ENCODE measurements at places on chromosomes 3 and 15.
A peak's percentile ranks its signal among the peaks of the same experiment; 100 is the strongest.

- peak; percentile 85 for DNase-seq
Measured at GRCh38 chr3:51686512-51687215, 15.6 kb downstream of the TEX264 start.

DNA sequence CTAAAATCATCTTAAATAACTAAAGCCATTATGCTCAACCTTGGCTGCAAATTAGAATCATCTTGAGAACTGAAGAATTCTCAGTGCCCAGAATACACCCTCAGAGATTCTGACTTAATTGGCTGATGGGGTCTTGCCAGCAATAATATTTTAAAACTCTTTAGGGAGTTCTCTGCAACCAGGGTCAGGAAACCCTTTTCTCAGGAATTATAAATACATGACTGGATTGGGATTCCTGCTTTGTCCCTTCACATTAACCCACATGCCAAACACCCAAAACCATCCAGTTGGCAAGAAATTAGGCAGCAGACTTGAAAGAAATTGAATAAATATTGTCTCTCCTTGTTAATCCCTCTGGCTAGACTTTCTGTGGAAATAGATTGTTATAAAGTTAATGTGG, 482.3 kb upstream of the NECTIN3 start:
- DNase-seq, result no peak

DNA sequence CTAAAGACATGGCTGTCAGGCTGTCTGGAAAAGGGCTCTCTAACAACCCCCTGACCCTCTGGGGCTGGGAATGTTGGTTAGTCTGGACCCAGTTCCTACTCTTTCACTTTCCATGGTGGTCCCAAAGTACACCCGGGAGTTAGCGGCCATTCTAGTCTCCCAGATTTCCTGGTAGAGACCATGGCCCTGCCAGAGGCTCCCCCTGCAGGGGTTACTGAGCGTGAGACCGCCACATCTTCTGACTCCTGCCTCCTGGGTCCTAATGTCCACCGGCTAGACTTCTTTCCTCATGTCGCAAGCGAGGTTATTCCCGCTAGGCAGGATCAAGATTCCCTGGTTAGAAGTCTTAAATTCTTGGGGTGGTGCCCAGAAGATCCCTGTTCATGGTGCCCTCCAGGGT, 540.0 kb upstream of the ROBO1 start:
- no peak for DNase-seq

GRCh38 chr3:59451800-59452746, 402.2 kb upstream of the CFAP20DC start:
- no peak for DNase-seq

DNA sequence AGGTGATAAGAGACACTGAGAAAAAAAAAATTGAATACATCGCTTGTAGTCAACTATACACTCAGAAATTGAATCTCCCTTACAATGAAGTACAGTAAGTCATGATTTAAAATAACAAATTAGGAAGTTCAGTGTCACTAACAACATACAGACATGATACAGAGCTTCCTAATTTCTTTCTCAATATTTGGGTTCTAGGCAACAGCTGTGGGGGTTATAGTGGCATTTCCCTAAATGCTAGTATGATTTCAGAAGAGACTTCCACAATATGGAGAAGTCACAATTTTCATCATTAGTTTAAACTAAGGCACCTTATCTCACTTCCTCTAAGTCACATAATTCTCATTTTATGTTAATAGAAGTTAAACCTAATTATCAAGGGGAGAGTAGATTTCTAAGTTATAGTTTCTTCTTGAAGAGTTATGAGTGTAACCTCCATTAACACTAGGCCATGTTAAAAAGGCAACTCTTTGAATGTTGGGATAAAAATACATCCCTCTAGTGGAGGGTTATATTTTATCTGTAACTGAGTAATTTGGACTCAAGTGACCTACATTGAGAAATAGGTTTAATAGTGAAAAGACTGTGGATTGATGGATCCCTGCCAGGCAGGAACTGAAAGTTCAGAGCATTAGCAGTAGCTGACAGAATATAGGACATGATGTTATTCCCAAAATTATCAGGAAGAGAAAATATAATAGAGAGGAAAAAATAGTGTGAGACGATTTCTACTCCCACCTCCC, 286.0 kb upstream of the SUCLG2 start:
- DNase-seq, result no peak

GRCh38 chr15:98727115-98728040, 79.0 kb downstream of the IGF1R start:
- DNase-seq, result no peak

- no peak for DNase-seq
Measured at GRCh38 chr3:42698216-42698910, 4.2 kb downstream of the HHATL start.

DNA sequence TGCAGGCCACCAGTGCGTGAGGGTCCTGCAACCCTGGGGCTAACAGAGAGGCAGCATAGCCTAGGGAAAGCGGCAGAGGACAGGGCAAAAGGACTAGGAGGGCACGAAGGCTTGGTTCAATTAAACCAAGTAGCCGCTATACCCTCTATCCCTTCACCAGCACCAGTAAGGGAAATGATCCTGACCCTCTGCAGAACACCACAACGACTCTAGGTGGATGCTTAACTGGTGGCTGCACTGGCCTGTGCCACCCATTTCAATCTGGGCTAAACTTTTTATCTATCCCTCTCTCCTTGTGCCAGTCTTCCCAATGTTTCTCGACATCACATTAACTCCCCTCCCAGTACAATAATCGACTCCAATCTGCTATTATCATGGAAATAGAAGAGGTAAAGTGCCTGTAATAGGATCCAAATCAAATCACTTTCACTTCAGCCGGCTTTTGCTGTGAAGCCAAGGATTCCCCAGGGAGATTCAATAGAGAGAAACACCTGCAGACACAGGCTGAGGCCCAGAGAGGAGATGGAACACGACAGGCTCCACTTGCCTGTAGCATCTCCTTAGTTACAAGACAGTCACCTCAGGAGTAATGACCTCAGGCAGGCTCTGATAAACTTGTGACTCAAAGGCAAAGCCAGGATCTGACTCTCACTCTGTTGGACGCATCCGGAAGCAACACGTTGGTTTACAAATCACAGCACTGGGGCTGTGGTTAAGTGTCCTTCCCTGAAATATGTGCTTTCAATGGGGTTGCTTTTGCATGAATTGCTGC, 791.6 kb upstream of the ARRDC4 start:
- no peak for DNase-seq

DNA sequence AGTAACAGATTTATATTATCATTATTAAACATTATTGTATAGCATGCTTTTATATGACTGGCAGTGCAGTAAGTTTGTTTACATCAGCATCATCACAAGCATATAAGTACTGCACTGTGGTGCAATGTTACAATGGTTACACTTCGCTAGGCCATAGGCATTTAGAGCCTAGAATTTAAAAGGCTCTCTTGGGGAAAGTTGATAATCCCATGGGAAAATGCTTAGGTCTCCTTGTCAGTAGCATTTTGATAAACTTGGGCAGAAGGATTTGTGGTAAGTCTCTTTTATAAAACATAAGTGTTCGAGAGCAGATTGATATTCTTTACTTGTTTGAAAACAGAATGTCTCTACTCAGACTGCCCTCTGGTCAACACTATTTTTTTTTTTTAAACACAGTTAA, 7.5 kb downstream of the DTWD1 start:
- no peak for DNase-seq

DNA sequence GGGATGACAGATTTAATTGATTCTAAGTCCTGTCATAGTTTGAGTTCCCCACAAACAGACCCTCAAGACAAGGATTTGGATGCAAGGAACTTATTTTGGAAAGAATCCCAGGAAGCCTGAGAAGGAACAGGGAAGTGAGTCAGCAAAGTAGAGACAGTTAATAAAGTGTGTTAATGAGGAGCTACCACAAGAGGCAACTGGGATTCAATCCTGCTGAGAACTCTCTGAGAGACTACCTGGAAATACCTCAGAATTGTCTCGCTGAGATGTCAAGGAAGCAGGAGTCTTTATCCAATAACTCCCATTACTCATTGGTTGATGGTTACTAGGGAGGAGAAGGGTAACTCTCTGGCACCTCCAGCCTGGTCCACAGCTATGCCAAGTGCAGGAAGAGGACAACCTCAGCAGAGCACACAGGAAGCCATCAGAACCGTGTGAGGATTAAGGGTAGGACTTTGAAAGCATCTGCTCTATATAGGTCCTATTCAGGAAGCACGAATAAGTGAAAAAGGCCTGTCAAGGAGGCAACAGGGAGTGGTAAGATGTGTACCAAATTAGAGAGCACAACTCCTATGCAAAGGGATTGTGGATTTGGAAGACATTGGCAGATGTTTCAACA, 311.1 kb upstream of the KCNH8 start:
- no peak for DNase-seq

DNA sequence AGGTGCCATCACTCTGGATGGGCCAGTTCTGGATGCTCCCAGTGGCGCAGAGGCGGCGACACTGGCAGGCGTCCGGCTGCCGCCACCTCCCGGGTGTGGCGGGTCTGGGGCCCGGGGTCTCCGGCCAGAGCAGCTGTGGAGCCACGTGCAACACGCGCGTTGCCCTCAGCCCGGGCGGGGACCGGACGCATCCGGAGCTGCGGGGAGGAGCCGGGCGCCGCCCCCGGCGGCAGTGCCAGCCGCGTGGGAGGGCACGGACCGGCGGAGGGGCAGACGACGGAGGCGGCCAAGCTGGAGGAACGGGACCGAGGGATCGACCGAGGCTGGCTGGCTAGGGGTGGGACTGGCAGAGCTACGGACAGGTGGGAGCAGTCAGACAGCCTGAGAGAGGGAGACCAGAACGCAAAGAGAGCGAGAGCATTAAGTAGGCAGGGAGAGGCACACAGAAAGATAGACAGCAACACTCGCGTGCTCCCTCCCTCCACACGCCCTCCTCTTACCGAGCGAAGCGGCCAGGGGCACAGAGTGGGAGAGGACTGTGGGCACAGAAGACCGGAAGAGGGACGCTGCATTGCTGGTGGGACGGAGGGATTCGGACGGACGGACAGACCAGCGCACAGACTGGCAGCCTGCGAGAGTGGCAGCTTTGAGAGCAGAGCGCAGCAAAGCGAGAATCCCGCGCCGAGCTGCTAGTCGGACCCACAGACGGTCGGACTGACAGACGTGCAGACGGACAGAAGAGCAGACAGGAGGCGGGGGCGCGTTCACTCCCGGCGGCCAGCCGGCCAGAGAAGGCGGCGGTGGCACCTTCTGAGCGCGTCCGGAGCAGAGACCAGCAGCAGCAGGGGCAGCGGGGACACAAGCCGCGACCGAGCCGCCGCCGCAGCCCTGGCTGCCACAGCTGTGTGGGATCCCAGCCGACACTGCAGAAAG, at the start of gene ARPP21:
ARPP21 (plus strand) TSS at position 272 of the 933 bp plus-strand sequence. CDS start 42,227 bp downstream, outside the sequence.
- no peak for DNase-seq

Data from effector memory CD4-positive, alpha-beta T cell (primary cell).